ENCODE measurements at places on chromosomes 16 and 17. TPM values are rescaled to one million over a fixed set of nuclear protein-coding genes. Genes with fewer than 3 reads are reported as not detected.

TMEM92 gene
- total RNA-seq = 3.0 TPM

CD79B gene
- total RNA-seq = 0.86 TPM

ERAL1 gene
- total RNA-seq = 64.4 TPM

LPO gene
- not detected for total RNA-seq

BICDL2 gene
- total RNA-seq = not detected

MATCAP1 gene
- 97.7 TPM for total RNA-seq

NPIPA2 gene
- total RNA-seq = 10.1 TPM

PLCG2 gene
- total RNA-seq = 0.93 TPM

C16orf92 gene
- total RNA-seq = not detected

SECTM1 gene
- not detected for total RNA-seq

DNAI2 gene
- not detected for total RNA-seq

SRCIN1 gene
- 8.4 TPM for total RNA-seq

ALOX15 gene
- total RNA-seq = 0.41 TPM

DUSP14 gene
- total RNA-seq = 21.5 TPM

PDE6G gene
- total RNA-seq = 0.45 TPM

SCGB1C2 gene
- not detected for total RNA-seq

CACNG3 gene
- total RNA-seq = not detected

STXBP4 gene
- total RNA-seq = 32.7 TPM
